ENCODE measurements at places on chromosomes 2 and 18. TPM values are rescaled to one million over a fixed set of nuclear protein-coding genes. Genes with fewer than 3 reads are reported as not detected.
A peak's percentile ranks its signal among the peaks of the same experiment; 100 is the strongest.

Gene TMEM169
- total RNA-seq: 2.3 TPM

Gene FRZB
- not detected for total RNA-seq

Gene PRKAG3
- total RNA-seq: not detected

Gene CFC1
- total RNA-seq: not detected

Gene SIX3
- not detected for total RNA-seq

DNA sequence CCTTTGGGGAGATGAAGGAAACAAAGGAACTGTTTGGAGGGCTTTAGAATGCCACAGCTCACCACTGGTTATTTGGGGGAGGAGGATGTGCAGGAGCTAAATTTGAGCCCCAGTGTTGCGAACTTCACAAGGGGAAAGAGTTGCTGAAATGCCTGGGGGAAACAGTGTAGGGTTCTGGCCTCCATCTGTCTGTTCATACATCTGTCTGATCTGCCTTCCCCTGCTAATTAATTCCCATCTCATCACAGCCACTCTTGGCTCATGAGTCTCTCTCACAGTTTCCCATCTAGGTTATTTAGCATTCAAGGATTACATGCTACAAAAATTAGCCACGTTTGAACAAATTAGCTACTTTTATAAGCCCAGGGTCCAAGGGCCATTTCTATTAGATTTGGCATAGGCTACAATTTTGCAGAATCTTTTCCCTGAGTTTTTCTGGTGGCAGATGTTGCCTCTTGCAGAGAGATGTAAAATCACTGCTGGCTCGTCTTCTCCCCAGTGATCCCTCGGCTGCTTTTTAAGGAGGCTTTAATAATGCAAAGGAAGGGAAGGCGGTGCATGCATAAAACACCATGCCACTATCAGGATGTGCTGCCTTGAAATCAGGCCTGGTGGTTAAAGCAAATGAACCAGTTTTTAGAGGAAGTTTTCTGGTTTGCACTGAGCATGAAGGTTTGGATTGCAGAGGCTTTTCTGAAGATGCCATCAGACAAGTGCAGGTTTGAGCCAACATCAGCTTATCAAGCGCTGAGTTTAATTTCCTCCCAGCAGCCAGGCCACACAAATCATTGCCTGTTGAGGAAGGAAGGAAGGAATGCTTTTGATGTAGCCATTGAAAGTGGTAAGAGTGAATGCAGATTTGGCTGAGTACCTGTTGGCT, 35.0 kb downstream of the ADD2 start:
- no peaks in the 10 kb centered on the region for H3K27me3 ChIP-seq
- no peaks in the 10 kb centered on the region for H3K36me3 ChIP-seq
- no peaks in the 10 kb centered on the region for H3K4me1 ChIP-seq
- H3K4me3 ChIP-seq: no peak overlapping the region
- no peak overlapping the region for H3K27ac ChIP-seq
- DNase-seq: no peak

DNA sequence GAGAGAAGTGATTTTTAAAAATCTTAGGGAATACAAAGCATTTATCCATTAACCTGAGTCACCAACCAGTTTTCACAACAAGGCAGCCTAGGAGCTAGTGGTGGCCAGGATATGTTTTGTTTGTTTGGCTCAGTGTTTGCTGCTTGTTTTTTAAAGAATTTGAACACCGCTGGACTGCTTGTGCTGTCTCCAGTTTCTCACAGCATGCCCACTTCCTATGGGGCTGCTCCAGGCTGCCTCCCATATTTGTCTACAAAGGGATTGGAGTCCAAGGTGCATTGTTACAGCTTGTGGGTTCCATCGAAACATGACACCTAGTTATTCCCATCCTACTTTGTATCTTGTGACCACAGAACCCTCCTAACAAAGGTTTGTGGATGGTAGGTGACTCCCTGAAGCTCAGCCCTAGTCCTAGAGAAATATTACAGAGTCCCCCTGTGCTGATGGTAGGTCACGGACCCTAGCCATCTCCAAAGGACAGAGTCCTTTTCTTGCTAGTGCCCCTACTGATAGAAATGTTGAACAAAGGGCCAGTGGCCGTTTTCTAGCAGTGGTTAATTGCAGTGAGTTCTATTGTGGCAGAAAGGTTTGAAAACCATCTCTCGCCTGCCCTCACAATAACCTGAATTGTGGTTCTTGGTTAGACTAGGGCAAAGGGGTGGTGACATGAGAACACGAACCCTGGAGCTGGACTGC, 23.2 kb downstream of the GPR39 start:
- no peaks in the 10 kb centered on the region for H3K27me3 ChIP-seq
- no peak overlapping the region for H3K27ac ChIP-seq
- H3K4me3 ChIP-seq: no peak overlapping the region
- H3K36me3 ChIP-seq: no peaks in the 10 kb centered on the region
- H3K4me1 ChIP-seq: no peaks in the 10 kb centered on the region

- H3K36me3 ChIP-seq: no peaks in the 10 kb centered on the region
- H3K27me3 ChIP-seq: no peaks in the 10 kb centered on the region
- DNase-seq: no peak
- H3K4me1 ChIP-seq: no peaks in the 10 kb centered on the region
Observed at GRCh38 chr2:33086400-33087015, 139.8 kb downstream of the LTBP1 start.

GRCh38 chr2:46555011-46555410, 75.6 kb downstream of the TMEM247 start:
- no peak for DNase-seq
- no peaks in the 10 kb centered on the region for H3K36me3 ChIP-seq
- no peaks in the 10 kb centered on the region for H3K27me3 ChIP-seq
- H3K27ac ChIP-seq: no peak overlapping the region

GRCh38 chr2:106282462-106283170, 88.5 kb upstream of the UXS1 start:
- no peaks in the 10 kb centered on the region for H3K27me3 ChIP-seq
- H3K27ac ChIP-seq: no peak overlapping the region
- H3K4me3 ChIP-seq: no peak overlapping the region
- no peaks in the 10 kb centered on the region for H3K36me3 ChIP-seq
- H3K4me1 ChIP-seq: no peaks in the 10 kb centered on the region

DNA sequence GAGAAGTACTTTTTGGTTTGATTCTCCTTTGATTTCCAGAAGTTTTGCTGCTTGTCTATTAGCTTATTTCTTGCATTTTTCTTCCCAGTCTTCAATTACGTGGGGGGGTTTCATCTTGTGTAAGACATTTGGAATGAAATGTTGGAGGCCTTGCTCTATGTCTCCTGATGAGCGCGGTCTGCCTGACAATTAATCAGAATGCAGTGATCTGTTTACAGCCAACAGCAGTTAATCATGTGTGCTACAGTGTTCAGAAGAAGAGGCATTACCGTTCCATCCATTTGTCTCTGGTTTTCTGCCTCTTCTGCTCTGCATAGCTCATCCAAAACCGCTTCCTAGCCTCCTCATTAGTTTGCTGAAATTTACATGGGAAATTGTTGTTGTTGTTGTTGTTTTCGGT, 134.4 kb upstream of the ST6GAL2 start:
- no peak overlapping the region for H3K4me3 ChIP-seq
- no peaks in the 10 kb centered on the region for H3K27me3 ChIP-seq
- DNase-seq: no peak
- H3K4me1 ChIP-seq: no peaks in the 10 kb centered on the region
- no peaks in the 10 kb centered on the region for H3K36me3 ChIP-seq
- H3K27ac ChIP-seq: no peak overlapping the region

GRCh38 chr2:11307764-11308415, 36.5 kb downstream of the ROCK2 start:
- no peaks in the 10 kb centered on the region for H3K27me3 ChIP-seq
- H3K4me3 ChIP-seq: no peak overlapping the region
- no peak overlapping the region for H3K27ac ChIP-seq
- no peak for DNase-seq
- H3K4me1 ChIP-seq: peaks cover 6% of the 10 kb centered on the region

GRCh38 chr2:28607730-28608499, 112.1 kb downstream of the PLB1 start:
- no peak overlapping the region for H3K27ac ChIP-seq
- no peak for DNase-seq
- H3K4me1 ChIP-seq: peaks cover 12% of the 10 kb centered on the region

GRCh38 chr2:84169871-84170270, 289.2 kb downstream of the SUCLG1 start:
- no peaks in the 10 kb centered on the region for H3K27me3 ChIP-seq
- no peak for DNase-seq
- H3K36me3 ChIP-seq: no peaks in the 10 kb centered on the region

- peak within 1 kb of the TSS; percentile 61 for H3K4me3 ChIP-seq
- DNase-seq: no peak
- no peak within 1 kb of the TSS for H3K27ac ChIP-seq
- H3K4me1 ChIP-seq: peaks cover 35% of the 10 kb centered on the region
- H3K27me3 ChIP-seq: peaks cover 4% of the 10 kb centered on the region
Observed at GRCh38 chr2:74499267-74499939, at the start of gene LBX2. Gene LBX2, minus strand, starts transcription at chr2:74499603. Its CDS starts 66 bp downstream, at chr2:74499537.

GRCh38 chr2:152477347-152478092, 142.5 kb downstream of the FMNL2 start:
- H3K4me3 ChIP-seq: no peak overlapping the region
- H3K27ac ChIP-seq: no peak overlapping the region
- H3K36me3 ChIP-seq: no peaks in the 10 kb centered on the region
- no peaks in the 10 kb centered on the region for H3K4me1 ChIP-seq
- no peak for DNase-seq
- H3K27me3 ChIP-seq: no peaks in the 10 kb centered on the region

DNA sequence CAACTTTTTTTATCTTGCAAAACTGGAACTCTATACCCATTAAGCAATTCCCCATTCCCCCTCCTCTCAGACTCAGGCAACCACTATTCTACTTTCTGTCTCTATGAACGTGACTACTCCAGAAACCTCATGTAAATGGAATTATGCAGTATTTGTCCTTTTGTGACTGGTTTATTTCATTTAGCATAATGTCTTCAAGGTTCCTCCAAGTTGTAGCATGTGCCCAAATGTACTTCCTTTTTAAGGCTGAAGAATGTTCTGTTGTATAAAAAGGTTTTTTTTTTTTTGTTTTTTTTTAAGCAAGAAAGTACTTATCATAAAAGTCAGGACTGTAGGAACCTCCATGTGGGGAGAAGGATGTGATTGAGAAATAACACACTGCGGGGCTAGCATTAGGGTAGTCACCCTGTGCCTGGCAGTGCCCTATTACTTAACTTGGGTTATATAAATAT, 262.9 kb upstream of the FBXO11 start:
- no peaks in the 10 kb centered on the region for H3K36me3 ChIP-seq
- no peak for DNase-seq
- H3K4me1 ChIP-seq: no peaks in the 10 kb centered on the region
- H3K27me3 ChIP-seq: no peaks in the 10 kb centered on the region
- no peak overlapping the region for H3K4me3 ChIP-seq
- H3K27ac ChIP-seq: no peak overlapping the region

DNA sequence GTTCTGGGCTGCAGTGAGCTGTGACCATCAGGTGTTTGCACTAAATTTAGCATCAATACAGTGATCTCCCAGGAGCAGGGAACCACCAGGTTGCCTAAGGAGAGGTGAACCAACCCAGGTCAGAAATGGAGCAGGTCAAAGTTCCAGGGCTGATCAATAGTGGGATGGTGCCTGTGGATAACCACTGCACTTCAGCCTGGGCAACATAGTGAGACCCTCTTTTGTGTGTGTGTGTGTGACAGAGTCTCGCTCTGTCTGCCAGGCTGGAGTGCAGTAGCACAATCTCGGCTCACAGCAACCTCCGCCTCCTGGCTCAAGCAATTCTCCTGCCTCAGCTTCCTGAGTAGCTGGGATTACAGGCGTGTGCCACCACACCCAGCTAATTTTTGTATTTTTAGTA, 163.7 kb upstream of the SERTAD2 start:
- DNase-seq: no peak
- no peak overlapping the region for H3K4me3 ChIP-seq
- peaks cover 25% of the 10 kb centered on the region for H3K4me1 ChIP-seq
- no peaks in the 10 kb centered on the region for H3K27me3 ChIP-seq
- H3K36me3 ChIP-seq: no peaks in the 10 kb centered on the region

DNA sequence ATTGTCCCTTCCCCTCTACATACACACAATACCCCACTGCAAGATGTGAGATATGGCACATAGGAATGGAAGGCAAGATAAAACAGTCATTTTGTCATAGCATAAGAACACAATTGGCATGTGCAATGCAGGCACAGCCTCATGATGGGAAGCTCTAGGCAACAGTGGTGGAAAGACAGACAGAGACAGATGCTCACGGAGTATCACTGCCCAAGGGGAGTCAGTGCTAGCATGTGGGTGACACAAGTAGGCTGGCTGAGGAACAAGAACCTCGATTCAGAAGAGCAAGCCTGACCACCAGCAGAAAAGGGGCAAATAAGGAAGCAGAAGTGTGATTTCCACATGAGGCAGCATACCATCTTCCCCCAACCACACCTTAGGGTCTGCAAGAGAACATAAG, 323.6 kb downstream of the PAX3 start:
- H3K27me3 ChIP-seq: no peaks in the 10 kb centered on the region
- H3K4me3 ChIP-seq: no peak overlapping the region
- no peak overlapping the region for H3K27ac ChIP-seq
- H3K36me3 ChIP-seq: no peaks in the 10 kb centered on the region

DNA sequence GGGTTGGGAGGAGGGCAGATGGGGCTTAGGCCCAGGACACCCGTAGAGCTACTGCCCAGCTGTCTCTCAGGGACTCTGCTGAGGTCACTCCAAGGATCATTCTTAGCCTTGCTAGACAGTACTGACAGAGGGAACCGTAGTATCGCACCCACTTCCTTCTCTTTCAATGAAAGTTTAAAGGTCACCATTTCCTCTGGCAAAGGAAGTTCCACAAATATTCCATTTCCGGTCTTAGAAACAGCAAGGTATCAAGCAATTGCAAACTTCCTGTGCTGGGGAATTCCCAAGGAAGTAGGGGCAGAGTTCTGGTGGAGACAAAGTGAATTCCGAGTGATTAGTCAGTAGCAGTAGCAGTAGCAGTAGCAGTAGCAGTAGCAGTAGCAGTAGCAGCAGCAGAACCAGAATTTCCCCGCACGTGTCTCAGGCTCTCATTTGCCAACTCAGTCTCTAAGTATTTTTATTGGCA, 24.7 kb downstream of the IL1B start:
- no peak overlapping the region for H3K27ac ChIP-seq
- no peak for DNase-seq
- H3K4me1 ChIP-seq: no peaks in the 10 kb centered on the region

DNA sequence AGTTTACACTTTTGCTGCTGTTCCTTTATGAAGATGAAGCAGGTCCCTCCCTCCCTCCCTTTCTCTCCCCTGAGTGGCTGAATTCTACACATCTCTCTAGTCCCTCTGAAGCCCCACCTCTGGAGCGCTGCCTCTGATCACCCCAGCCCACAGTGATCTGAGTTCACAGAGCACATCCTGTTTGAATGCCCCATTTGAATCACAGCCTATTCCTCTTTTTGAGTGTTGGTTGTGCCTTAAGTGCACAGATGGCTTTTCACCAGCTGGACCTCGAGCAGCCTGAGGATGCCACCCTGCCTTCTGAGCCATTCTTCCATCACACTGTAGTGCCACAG, 87.1 kb downstream of the ITGB1BP1 start:
- no peaks in the 10 kb centered on the region for H3K4me1 ChIP-seq
- H3K36me3 ChIP-seq: no peaks in the 10 kb centered on the region
- no peak overlapping the region for H3K4me3 ChIP-seq
- H3K27ac ChIP-seq: no peak overlapping the region
- DNase-seq: no peak

Measured in naive thymus-derived CD4-positive, alpha-beta T cell (primary cell).